HFFc6 (cell line): ENCODE measurements at places on chromosomes 13 and 19. TPM values are rescaled to one million over a fixed set of nuclear protein-coding genes. Genes with fewer than 3 reads are reported as not detected.

Gene THSD8
- total RNA-seq = 17.1 to 28.7 TPM (median 21.6 TPM) in 3 replicates

Gene DNAAF3
- 0.57 to 0.80 TPM (median 0.64 TPM) in 3 replicates for total RNA-seq

- DNase-seq = no peak
Observed at GRCh38 chr13:63449550-63449949, 2033.9 kb upstream of the PCDH20 start.

GRCh38 chr19:15393963-15394362 lies 14.4 kb upstream of the AKAP8 start:
- DNase-seq = no peak

DNA sequence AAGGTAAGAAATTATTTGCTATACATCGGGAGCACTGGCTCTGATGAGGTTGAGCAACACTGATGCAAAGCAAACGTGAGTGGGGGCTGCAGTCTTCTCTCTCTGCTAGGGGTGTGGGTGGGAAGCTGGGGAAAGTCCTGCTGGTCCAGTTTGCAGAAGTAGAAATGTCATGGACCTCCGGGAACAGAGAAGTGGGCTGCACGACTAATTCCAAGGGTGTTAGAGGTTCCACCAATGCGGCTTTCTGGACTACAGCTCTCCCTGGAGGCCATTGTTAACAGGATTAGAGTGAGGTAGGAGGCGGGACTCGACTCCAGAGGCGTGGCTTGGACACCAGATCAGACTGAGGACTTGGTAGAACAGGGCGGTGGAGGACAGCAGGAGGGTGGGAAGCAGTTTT lies 5.7 kb upstream of the FBXO27 start:
- DNase-seq = peak; percentile 32

- DNase-seq = no peak
Observed at GRCh38 chr13:20460761-20461160, 64.9 kb downstream of the CRYL1 start.

DNA sequence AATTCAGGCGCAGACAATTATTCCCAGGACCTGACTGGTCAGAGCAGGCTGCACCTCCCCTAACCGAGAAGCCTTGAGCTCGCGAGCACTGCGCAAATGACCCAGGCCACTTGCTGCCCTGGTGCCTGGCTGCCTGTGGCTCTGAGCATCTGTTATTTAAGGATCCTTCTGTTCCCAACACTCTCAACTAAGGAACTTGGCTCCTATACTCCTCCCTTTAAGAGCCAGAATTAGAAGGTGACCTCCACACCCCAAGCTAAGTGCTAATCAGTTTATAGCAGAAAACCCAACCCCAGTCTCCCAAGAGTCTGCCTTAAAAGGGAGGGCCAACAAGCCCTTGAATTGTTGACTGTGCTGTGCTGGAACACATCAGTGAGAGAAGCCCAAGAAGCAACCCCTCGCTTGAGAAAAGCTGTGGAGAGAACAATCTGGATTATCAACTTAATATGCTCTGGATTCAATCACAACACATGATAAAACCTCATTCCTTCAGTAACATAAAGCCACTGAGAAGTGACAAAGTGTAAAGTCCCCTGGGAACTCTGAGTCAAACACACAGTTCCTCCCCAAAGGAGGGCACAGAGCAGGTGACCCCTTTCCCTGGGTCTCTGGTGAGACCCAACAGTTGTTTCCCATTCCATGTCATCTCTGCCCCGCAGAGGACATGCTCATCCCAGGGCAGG lies 14.6 kb downstream of the AKAP8L start:
- DNase-seq = no peak
